AG09309 (cell line): ENCODE measurements at places on chromosomes 1 and 21.

GRCh38 chr1:93029317-93029716 lies 49.8 kb upstream of the MTF2 start:
- DNase-seq: no peak

DNA sequence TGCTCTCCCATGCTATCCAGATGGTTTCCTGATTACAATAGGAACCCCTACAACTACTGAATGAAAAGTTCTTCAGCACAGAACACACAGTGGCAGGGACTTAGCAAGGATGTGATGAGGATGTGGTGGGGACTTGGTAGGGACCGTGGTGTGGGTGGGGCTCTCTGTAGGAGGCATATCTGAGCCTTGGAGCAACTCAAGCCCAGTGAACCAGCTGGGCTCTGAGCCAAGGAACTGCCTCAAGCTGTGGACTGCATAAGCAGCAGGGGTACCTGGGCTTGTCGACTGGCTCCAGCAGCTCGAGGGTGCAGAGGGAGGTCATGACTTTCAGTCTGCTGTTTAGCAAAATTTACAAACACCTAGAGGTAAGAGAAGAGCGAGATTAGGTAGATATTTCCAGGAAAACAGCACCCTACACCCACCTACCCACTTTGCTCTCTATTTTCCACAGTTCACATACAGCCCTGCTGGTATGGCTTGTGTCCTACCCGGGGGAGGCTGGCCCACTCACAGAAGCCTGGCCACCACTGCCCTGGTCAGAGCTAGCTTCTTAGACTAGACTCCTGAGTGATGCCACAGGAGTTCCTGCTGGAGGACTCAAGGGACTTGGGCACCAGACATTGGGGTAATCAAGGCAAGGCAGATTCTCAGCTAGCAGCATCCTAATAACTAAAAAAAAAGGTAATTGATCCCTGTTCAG lies 86.8 kb upstream of the GCLM start:
- no peak for DNase-seq

DNA sequence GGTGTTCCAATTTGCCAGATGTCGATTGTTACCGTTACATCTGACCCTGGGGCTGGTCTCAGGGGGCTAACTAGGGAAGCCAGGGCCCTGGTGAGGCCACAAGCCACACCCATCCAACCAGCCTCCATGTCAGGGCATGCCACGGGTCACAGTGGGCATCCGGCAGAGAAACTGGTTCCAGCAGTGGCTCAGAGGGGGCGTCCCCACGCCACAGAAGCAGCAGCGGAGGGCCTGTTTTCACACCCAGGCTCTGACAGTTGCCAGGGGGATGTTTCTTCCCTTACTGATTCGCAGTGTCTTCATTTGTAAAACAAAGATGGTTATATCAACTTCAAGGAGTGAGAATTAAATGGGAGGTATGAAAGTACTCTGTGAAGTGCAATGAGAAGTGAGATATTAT lies 75.0 kb upstream of the COX20 start:
- no peak for DNase-seq

DNA sequence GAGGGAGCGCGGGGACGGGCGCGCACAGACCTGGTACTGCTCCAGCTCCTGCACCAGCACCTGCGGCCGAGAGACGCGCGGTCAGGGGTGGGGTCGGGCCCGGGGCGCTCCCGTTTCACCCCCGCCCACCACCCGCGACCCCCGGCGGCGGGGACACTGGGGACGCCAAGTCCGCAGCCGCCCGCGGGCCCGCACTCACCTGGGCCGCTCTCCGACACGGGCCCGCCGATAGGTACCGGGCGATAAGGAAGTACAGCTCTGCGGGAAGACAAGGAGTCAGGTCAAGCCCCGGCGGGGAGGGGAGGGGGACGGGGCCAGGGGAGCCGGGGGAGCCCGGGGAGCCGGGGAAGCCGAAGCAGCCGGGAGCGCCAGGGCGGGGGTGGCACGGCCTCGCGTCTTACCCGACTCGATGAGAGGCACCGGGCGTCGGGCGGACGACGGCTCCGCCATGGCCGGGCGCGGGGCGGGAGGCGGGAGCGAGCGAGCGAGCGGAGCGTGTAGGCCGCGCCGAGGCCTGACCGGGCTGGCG lies 326 bp downstream of the BRWD1 start:
- DNase-seq: no peak

DNA sequence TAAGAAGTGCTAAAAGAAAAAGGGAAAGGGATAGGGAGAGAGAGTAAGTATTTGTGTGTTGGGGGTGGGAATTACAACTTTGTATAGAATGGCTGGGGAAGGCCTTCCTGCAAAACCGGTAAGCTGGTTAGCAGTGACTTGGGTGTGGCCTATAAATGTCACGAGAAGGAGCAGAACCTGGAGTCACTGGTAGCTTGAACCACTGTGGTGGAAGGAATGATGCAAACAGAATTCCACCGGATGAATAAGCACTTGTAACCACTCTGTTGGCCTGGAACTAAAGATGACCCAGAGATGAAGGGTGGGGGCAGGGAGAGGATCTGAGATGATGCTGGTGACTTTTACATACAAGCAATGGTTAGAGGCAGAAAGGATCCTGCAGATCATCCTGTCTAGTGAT lies 8.9 kb downstream of the XKR8 start:
- DNase-seq: peak; percentile 87

GRCh38 chr1:158819461-158820443 lies 11.4 kb upstream of the MNDA start:
- no peak for DNase-seq

- DNase-seq: no peak
Observed at GRCh38 chr1:19087017-19087736, 122.9 kb downstream of the UBR4 start.

DNA sequence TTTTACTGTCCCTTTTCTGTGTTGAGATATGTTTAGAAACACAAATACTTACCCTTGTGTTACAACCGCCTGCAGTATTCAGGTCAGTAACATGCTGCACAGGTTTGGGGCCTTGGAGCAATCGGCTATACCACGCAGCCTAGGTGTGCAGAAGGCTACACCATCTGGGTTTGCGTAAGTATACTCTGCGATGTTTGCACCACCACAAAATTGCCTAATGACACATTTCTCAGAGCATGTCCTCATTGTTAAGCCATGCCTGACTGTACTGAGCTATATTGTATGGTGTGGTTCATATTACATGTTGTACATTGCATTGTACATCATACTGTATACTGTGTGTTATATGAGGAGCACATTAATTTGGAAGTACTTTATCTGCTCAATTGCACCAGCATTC lies 247.4 kb downstream of the RHOU start:
- DNase-seq: no peak

DNA sequence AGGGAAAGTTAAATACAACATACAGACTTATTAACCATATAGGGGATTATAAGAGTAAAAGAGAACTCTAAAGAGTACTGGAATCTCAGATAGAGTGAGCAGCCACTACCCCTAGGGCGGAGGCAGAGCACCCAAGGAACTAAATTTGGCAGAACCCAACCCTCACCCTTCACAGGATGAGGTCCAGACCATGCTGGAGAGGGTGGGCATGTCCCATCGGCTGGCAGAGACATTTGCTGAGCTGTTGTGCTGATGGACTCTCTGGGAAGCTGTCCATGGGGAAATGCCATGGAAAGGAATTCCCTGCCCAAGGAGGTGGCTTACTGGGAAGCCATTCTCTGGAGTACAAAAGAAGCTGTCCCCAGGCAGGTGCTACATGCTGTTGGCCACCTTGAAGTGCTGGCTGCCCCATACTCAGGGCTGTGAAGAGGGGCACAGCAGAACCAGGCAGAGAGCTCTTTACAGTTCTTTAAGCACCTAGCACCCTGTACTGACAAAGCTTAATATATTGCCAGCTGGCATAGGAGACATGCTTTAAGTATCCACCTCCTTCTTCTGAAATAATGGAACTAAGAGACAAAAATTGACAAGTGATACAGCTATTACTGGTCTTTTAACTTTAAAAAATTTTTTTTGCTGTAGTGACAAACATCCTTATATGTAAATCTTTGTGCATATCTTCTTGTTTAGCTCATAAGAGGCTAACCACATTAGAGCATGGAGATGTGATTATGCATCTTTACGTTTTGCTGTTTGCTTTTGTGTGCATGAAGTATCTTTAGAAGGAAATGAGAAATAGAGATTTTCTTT lies 29.6 kb downstream of the TSNAX start:
- no peak for DNase-seq

DNA sequence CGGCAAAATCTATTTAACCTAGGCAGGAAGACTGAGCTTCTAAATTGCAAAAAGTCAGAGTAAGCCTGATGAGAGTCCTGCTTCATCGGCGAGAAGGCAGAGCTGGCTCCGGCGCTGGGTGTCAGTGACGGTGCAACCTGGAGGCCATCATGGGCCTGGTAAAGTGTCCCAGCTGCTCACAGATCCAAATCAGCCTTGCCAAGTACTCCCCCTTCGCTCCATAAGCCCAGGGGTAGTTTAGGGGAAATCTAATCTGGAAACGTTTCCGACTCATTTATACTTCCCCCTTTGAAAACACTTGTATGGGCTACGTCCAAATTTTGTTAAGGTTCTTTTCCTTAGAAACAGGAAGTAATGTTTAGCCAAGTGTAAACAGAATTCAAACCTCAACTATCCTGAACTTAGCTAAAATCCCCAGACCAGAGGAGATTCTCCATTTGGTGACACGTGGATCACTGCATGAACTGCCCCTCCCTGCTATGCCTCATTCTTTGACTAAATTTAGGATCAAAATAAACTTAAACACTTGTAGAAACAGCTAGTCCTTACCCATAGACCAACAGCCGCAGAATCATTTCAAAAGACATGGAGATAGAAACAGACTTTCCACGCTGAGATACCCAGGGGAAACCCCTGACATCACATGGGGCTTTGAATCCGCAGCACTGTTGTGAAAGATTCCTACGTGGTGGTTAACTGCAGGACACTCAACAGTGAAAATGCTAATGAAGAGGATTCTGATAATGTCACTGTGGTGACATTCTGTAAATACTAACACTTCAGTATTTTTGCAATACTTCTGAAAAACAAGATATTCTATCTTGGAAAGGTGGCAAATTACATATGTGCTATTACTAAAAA lies 172.7 kb downstream of the TGFBR3 start:
- DNase-seq: no peak

- DNase-seq: no peak
Observed at GRCh38 chr1:230125640-230126528, 58.8 kb downstream of the GALNT2 start.

- no peak for DNase-seq
Observed at GRCh38 chr1:212945056-212945455, 5.3 kb upstream of the VASH2 start.
